ENCODE measurements at places on chromosomes 1 and 21.

DNA sequence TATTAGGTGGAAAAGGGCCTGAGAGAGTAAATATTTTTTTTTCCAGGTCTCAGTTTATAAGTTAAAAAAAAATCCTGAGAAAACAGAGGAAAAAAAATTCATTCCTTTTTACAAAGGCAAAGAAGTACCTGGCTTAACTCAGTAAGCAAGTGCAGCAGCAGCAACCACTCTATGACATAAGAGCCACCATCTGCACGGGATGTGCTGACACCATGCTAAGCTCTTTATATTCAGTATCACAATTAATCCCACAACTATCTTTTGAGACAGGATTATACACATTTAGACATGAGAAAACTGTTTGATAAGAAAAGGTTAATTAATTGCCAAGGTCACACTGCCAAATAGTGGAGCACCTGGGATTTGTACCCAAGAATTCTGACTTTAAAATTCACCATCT is 13.4 kb upstream of the DPT start:
- DNase-seq: no peak

GRCh38 chr1:176950736-176951324 is 213.7 kb downstream of the ASTN1 start:
- DNase-seq: no peak

- no peak for DNase-seq
Observed at GRCh38 chr1:170686291-170686690, 22.4 kb downstream of the PRRX1 start.

- DNase-seq: no peak
Observed at GRCh38 chr1:248802454-248802853, 23.3 kb downstream of the SH3BP5L start.

- DNase-seq: no peak
Observed at GRCh38 chr1:32886004-32886827, at the start of gene HPCA. Gene HPCA (plus strand): TSS chr1:32886491. CDS start chr1:32888899, 2,408 bp downstream.

DNA sequence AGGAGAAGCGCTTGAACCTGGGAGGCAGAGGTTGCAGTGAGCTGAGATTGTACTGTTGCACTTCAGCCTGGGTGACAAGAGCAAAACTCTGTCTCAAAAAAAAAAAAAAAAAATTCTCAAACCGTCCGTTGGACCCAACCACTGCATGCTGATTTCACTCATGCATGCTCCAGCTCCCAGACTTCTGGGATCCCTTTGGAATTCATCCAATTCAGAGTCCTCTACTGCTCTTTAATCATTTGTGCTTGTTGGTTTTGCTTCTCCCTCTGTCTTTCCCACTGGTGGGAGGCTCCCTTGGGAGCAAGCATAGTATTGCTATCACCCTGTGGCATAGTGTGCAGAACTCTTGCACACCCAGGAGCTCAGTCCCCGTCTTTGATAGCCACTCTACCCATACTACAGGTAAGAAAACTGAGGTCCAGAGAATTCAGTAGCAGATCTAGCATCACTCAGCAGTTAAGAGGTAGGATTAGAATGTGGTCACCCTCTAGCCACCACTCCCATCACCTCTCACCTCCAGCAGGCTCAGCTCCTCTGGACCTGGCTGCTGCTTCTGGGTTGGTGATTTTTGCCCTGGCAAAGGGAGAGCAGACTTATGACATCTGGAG is 3.1 kb upstream of the LMNA start:
- no peak for DNase-seq

GRCh38 chr1:20660847-20661206 is 342 bp downstream of the DDOST start:
- no peak for DNase-seq

GRCh38 chr21:42362700-42363099 is 3.6 kb downstream of the TFF1 start:
- DNase-seq: no peak

DNA sequence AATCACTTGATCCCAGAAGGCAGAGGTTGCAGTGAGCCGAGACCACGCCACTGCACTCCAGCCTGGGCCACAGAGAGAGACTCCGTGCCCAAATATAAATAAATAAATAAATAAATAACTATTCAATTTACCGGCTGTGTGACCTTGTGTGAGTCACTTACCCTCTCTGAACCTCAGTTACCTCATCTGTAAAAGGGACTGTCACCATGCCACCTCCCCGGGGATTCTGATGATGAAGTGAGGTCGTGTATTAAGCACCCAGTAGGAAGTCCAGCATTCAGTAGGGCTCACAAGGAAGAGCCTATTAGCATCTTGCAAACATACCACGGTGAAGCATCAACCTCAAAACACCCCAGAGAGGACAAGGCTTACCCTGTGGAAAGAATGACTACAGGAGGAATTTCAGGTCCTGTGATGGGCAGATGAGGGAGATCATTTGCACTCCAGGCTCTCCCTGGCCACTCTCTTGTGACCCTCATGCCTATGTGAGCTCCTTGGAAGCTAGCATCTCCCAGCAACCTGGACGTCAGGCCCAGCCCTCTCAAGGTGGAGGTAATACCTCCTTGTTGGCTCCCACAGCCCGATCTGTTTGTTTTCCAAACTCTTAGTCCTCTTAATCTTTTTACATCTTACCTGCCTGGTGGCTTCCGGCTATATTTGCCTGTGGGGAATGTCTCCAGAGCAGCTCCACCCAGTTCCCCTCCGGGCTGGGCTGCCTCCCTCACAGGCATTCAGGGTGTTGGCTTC is 7.6 kb upstream of the C1QA start:
- no peak for DNase-seq

GRCh38 chr1:32753532-32754316 is 51.2 kb upstream of the SYNC start:
- no peak for DNase-seq

DNA sequence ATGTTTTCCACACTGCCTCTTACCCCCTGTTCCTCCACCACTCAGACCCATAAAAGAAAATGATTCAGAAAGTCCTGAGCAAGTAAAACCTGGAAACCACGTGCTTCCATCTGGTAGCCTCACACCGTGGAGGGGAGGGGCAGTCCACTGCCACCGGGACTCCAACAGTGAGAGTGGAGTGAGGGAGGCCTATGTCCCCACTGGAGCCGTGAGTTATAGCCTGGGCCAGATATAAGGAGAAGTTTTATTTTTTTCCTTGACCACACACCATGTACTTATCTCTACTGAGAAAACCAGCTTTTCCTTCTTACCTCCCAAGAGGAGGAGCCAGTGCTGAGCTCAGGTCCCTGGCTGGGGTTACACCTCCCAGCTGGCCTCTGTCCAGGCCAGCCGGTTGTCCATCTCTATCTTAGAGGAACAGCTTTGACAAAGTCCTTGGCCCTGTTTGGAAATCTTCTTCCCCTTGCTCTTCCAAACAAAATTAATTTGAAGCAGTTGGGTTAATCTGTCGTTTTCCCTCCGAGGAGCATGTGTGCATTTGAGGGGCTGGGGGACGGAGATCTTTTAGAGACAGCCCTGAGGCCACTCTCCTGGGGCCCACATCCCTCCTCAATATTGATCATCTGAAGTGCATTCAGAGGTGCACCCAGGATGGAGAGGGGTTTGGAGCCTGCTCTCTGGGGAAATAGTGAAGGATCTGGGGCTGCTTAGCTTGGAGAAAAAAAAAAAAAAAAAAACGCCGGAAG is 49.1 kb upstream of the SERBP1 start:
- no peak for DNase-seq

DNA sequence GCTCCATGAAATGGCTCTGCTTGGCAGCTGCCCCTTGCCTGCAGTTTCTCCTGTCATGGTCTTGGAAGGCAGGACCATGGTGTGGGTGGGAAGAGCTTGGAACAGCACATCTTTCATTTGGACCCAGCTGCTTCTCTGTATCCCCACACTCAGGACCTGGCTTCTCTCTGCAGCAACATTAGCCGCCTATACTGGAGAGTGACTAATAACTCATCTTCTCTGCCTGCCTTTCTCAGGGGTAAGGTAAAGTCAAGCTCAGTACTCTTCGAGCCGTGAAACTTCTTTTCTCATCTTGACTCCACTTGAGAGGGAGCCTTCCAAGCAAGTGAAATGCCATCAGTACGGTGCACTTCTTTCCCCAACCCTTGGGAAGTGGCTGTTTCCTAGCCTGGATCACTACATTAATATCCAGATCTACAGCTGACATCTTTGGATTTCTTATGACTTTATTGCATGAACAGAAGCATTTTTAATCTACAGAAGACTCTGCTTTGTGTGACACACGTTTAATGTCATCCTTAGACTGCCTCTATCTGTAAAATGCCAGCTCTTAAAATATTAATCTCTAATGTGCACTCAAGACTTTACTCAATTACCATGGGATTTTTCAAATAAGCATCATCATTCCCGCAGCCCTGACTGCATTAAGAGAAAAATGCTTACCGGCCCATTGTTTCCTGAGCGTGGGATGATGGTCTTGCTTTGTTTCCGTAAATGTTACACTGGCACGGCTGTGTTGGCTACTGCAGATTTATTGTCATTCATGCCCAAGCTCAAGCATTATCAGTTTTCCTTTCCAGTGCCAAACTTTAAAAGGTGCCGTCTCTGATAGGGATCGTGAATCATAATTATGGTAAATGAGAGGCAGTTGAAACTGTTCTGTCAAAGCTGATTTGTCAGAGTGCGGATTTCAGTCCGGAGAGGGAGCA is 242.9 kb downstream of the HHAT start:
- no peak for DNase-seq

DNA sequence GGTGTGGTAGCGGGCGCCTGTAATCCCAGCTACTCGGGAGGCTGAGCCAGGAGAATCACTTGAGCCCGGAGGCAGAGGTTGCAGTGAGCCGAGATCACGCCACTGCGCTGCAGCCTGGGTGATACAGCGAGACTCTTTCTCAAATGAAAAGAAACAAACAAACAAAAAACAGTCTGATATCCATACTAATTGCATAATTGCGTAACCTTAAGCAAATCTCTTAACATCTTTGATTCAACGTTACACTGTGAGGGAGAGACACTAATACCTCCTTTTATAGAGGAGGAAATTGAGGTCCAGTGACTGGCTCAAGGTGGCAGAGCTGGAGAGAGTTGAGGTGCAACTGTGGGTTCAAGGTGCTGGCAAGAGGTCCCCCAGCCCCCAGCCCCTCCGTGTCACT is 12.6 kb upstream of the COX20 start:
- DNase-seq: no peak

- DNase-seq: no peak
Observed at GRCh38 chr1:9680828-9681227, 29.3 kb downstream of the PIK3CD start.

DNA sequence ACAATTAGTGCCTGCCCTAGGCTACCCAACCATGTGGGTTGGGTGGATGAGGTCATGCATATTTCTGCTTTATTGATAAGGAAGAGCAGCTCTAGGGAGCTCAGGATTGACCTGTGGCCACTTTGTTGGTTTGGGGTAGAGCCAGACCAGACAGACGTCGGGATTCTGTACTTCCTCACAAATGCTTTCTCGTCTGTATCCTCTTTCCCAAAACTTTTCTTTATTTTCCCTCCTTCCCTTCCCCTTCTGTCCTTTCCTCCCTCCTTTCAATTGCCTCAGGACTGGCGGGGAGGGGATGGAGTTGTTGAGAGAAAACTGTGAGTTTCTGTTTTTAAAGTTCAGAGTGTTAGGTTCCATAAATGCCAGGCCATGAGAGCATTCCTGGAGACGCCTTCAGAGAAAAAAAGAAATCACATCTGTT is 68.0 kb downstream of the UCK2 start:
- DNase-seq: no peak

GRCh38 chr1:43188106-43188505 is 16.0 kb downstream of the CFAP57 start:
- no peak for DNase-seq

DNA sequence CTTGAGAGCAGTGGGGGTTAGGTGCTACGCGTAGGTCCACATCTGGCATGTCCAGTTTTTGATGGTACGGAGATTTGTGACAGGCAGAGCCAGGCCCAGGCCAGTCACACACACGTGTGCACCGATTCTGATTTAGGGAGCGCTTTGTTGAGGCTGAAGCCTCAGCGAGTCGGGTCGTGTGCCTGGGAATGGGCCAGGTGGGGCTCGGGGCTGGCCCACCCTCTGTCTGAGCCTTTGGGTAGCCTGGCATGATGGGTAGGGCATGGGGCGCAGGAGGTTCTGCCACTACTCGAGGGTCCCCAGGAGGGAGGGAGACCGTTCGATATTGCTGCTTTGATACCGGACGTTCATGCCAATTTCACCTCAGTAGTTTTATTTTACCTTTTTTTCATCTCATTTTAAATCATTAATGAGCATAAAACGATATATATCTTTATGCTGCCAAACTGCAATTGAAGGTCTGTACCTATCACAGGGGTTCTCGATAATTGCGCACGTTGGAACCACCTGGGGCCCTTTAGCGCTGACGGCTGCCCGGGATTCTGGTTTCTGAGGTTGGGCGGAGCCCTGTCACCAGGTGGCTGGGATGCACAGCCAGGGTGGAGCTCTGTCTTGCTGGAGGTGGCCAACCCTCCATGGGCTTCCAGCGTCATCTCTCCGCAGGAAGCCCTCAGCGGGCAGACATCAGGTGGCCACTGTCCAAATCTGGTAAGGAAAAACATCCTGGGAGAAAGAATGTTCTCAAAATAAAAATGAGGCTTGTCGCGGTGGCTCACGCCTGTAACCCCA is 71.9 kb downstream of the SCCPDH start:
- no peak for DNase-seq

- DNase-seq: no peak
Observed at GRCh38 chr1:46473991-46474390, 15.6 kb upstream of the DMBX1 start.

DNA sequence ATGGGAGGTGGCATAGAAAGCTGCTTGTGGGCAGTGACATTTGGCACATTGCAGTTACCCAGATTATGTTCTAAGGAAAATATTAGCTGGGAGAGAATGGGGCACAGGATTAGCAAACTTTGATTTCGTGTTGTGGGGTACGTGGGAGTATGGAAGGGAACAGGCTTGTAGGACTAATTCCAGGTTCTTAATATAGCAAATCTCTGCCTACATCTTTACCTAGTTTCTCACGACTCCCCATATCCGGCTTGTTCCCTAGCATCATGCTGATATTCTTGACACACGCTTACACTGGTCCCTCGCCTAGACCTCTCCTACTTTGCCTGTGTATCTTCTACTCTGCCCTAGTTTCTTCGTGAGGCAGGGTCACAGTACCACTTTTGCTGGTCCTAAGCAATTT is 293.9 kb upstream of the PLXNA2 start:
- DNase-seq: no peak

All from GM12864 (cell line).